ENCODE measurements at places on chromosomes 16 and 17. TPM values are rescaled to one million over a fixed set of nuclear protein-coding genes. Genes with fewer than 3 reads are reported as not detected.

CCL5 gene
- 32.7 TPM for total RNA-seq

MYH3 gene
- total RNA-seq, result 3.8 TPM

ZNF286A gene
- total RNA-seq, result 20.9 TPM

TMEM100 gene
- total RNA-seq, result not detected

UTS2R gene
- total RNA-seq, result not detected

DNASE1L2 gene
- total RNA-seq, result 2.6 TPM

HNF1B gene
- total RNA-seq, result not detected

KRTAP3-1 gene
- not detected for total RNA-seq

SRCIN1 gene
- 0.17 TPM for total RNA-seq

CHTF8 gene
- 123 TPM for total RNA-seq

UBE2G1 gene
- total RNA-seq, result 58.6 TPM

RSPRY1 gene
- 30.2 TPM for total RNA-seq

KRTAP1-5 gene
- total RNA-seq, result not detected

SLFN5 gene
- total RNA-seq, result 248 TPM

NEURL4 gene
- total RNA-seq, result 35.8 TPM

WFIKKN1 gene
- total RNA-seq, result 0.33 TPM

CCDC40 gene
- not detected for total RNA-seq

NACA2 gene
- total RNA-seq, result not detected

Measured in activated naive CD4-positive, alpha-beta T cell treated with anti-CD3 and anti-CD28 coated beads, Interleukin-2, amount 10 ng/mL, durations not matched to agents 5 hours and 36 hours (primary cell).